Neural progenitor cell (in vitro differentiated cells): ENCODE measurements at places on chromosomes 1 and 21.

GRCh38 chr1:23366598-23366997 lies 3.0 kb downstream of the ZNF436 start:
- DNase-seq = no peak

- no peak for DNase-seq
Observed at GRCh38 chr1:113917400-113918082, 11.6 kb upstream of the HIPK1 start.

- DNase-seq = no peak
Observed at GRCh38 chr21:31316488-31317169, 27.4 kb downstream of the TIAM1 start.

DNA sequence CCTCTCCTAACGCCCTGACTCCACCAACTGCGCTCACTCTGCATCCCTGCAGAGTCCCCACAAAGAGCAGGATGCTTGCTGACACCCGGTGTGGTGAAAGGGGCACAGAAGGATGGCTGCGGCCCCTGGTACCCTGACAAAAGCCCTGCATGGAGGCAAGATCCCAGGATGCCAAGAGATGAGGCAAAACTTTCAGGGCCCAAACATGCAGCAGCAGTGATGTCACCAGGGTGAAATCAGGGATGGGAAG lies 36.6 kb downstream of the SLC9A1 start:
- no peak for DNase-seq

GRCh38 chr1:32197837-32198236 lies 2.6 kb upstream of the CCDC28B start:
- no peak for DNase-seq

DNA sequence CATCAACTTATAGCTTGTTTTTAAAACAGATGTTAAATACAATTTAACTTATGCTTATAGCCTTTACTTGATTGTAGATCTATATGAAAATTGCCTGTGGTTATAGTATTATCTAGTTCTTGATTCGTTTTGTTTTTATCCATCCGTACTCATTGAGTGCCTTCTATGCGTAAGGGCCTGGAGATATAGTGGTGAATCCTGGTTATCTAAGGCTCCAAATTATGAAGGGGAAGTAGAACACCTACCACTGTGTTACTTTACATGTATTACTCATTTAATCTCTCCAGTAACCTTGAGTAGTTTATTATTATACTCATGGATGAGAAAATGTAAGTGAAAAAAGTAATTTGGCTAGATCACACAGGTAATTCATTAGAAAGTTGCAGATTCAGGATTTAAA lies 121.8 kb downstream of the OSBPL9 start:
- DNase-seq = no peak

DNA sequence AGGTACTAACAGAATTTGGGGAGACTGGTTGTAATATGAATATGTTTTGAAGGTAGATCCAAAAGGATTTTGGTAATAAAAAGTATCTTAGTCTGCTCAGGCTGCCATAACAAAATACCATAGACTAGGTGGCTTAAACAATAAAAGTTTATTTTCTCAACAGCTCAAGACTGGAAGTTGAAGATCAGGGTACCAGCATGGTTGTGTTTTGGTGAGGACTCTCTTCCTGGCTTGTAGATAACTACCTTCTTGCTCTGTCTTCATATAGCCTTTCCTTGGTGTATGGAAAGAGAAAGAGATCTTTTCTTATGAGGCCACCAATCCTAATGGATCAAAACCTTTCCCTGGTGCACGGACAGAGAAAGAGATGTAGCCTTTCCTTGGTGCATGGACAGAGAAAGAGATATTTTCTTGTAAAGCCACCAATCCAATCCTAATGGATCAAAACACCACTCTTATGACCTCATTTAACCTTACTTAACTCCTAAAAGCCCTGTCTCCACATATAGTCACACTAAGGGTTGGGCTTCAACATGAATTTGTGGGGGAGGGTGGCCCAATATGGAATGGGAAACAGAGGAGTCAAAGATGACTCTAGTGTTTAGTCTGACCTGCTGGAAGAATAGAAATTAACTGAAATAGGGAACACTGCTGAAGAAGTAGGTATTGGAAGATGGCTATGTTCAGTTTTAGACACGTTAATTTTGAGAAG lies 5.4 kb upstream of the TSNAX start:
- no peak for DNase-seq

DNA sequence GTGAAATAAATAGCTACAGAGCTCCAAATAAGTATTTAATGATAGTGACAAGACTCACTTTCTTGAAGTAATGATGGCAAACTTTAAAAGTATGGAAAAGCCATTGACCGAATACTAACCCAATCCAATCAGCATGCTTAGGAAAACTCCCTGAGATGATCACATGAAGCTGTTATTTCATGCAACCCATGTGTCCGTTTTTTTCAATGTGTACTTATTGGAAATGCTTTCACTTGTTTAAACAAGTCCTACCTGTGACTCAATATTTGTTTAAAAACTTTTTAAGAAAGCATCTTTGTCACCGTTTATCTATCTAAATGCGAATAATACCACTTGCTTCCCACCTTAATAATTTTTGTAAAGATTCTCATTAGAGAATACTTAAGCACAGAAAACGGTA lies 185.8 kb downstream of the NRIP1 start:
- DNase-seq = no peak

DNA sequence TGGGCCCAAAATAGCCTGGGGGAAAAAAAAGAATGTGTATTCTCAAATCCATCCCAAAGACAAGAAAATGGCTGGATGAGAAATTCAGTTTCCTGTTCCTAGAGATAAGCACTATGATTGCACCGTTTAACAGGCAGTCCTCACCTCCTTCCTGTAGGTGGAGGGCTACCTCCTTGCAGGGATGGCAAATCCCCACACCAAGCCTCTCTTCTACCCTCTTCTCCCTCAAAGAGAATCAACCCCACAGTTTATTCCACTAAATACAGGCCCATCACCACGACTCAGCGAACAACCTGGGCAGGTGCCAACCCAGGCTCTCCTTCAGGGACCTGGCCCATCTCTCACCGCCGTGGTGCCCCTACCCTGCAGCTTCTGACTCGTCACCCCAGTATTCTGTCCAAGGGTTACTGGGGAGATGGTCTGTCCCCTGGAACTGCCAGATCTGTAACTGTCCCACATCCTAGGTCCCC lies 3.4 kb upstream of the CHD5 start:
- no peak for DNase-seq

DNA sequence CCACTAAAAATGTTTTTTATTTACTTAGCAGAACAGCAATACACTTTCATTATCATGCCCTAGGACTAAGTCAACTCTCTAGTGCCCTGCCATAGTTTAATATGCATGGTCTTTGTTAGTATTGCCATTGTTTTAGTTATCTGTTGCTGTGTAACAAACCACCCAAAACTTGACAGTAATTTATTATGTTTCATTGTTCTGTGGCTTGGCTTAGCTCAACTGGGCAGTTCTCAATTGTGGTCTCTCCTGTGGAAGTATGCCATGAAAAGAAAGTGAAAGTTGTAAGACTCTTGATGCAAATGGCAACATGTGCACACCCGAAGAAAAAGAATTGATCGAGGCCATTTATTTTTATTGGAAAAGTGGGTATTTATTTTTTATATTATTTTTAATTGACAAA lies 206.3 kb upstream of the KCTD3 start:
- no peak for DNase-seq
